ENCODE measurements at places on chromosomes 12 and 14.

DNA sequence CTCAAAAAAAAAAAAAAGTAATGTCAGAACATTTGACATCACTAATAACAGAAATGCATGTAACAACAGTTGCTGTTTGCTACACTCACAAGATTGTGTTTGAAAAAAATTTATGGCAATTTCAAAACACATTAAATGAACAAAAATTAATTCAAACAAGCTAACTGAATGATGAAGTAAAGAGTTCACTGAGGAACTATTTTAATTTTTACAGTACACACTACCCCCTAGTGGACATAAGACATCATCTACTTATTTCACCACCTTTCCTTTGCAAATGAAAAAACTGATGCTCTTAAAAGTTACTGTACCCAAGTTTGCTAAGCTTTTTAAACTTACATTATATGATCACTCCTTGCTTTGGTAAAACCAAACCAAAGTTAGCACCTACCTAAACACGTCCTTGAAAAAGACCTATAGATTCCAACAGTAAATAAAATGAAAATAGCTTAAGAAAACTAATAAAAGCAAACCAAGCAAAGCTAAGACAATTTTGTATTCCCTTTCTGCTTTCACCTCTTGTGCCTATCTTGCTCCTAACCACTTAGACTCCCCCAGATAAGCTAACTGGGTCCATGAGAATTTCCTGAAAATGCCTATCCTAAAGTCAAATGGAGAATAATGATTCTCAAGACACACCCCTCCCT, 22.2 kb downstream of the UBE2N start:
- peak; percentile 49 for DNase-seq

- DNase-seq, result no peak
These were observed 62.2 kb downstream of the TECPR2 start for GRCh38 chr14:102424923-102425322.

DNA sequence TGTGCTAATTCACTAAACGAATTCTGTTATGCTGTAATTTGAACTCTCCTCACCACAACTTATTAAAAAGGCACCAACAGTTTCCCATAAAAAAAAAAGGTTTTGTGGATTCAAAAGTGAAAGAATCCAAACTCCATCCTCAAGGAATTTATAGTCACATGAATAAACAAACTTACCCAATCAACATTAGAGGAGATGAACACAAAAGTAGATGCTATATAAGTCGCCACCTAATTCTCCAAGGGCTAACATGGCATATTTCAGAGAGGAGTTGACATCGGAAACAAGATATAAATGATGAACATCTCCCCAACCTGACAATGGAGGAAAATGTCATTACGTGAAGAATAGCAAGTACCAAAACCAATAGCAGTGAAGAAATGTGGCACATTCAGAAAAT, 265.5 kb upstream of the PRKD1 start:
- DNase-seq, result no peak

DNA sequence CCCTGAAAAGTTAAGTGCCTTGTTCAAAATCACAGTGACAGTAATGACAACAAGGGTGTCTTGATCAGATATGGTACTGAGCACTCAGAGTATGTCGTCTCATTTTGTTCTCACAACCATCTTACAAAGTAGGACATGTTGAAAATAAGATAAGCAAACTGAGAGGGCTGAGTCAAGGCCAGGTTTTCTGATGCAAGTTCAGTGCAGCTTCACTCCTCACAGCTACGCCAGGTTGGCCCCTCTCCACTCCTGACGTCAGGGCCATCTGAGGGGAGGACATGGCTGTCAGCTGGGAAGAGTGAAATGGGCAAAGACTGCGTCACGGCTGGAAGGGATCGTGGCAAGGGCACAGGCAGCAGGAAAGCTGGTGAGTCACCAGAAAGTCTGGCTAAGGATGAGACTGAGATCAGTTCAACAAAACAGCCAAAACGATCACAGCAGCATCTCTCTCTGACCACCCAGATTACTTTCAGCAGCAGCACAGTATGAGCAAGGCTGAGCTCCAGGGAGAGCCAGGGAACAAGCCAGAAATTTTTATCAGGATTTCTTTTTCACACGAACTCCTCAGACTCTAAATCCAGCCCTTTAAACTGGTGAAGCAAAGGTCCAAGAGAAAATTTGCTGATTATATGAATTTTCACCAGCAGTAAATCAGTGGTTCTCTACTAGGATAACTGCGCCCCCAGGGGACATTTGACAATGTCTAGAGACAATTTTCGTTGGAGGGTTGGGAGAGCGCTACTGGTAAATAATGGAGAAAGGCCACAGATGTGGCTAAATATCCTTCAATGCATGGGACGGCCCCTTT, 297.9 kb upstream of the AMIGO2 start:
- DNase-seq, result no peak

DNA sequence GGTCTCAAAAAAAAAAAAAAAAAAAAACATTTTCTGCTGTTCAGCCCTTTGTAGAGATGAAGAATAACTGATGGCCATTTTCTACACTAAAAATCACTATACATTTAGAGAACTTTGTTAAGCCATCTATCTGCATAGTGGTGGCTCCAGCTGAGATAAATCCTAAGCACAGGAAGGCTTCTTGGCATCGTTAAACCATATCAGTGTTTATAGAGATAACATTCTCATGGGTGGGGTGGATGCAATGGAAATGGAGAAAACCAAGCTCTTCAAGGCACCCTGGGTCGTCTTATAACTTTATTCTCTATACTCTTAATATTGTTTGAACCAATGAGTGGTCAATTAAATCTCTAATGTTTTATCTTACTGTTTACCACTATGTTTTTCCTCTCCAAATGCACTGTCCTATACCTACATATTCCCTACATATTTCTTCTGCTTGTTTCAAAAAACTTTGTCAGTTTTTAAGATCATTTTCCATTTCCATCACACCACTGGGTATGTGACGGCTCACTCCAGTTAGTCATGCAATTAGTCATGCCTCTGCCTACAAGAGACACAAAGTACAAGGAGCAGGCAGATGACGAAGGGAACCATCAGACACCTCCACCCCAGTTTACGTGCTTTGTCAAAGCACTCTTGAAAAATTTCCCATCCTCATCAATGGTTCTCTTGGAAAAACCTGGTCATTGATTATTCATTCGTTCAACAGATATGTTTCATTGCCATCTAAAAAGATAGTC, 119.3 kb upstream of the OVCH1 start:
- DNase-seq, result no peak

DNA sequence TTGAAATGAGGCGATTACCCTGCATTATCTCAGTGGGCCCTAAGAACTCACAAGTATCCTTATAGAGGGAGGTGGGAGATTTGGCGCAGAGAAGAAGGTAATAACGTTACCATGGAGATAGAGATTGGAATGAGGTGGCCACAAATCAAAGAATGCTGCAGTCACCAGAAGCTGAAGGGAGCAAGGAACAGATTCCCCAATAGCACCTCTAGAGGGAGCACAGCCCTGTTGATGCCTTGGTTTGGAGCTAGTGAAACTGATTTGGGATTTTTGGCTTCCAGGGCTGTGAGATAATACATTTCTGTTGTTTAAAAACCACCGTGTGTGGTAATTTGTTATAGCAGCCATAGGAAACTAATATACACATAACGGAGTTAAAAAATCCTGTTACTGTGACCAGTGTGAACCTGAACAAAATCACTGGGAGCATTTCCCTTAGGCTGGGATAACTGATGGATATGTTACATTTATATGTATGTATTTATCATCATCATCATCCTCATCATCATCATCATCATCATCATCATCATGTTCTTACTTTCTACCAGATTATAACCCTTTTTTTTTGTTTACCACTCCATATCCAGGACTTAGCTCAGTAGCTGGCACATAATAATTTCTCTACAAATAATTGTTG, 100.3 kb downstream of the LIN7A start:
- DNase-seq, result peak; percentile 40

- no peak for DNase-seq
These were observed 12.4 kb downstream of the CBLN3 start for GRCh38 chr14:24416932-24417619.

DNA sequence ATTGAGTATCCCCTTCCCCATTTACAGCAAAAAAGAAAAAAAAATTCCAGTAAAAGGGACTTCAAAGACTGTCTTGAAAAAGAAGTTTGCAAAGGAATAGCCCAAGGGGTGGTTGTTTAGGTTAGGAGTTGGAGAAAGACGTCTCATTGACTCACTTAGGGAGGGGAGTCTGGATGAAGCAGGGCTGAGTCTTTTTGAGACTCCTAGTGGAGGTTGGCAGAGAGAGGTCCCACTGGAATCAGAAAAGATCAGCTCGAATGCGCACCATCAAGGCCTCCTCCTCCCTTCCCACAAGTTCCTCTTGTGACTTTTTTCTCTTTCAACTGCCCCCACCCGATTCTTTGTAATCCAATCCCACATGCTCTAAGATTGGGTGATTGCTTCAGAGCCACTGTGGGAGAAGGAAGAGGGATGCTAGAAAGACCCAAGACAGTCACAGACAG, 1.9 kb downstream of the ARHGEF40 start:
- DNase-seq, result no peak

- no peak for DNase-seq
These were observed 1019.2 kb downstream of the BCL11B start for GRCh38 chr14:98252820-98253219.

DNA sequence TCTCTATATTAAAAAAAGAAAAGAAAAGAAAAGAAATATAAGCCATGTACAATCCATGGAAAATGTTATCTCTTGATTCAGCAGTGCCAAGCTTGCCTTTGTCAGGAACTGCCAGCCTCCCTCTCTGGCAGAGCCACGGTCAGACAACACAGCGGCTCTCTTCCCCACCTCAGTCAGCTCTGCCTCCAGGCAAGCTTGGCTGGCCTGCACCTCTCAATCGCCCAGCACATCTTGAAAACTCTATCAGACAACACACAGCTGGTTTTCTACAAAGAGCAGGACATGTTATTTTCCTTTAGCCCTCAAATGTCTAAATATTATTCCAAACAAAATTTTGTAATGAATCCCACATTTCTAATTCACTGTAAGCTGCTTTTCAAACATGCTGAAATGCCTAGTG, 20.0 kb upstream of the GCH1 start:
- no peak for DNase-seq

DNA sequence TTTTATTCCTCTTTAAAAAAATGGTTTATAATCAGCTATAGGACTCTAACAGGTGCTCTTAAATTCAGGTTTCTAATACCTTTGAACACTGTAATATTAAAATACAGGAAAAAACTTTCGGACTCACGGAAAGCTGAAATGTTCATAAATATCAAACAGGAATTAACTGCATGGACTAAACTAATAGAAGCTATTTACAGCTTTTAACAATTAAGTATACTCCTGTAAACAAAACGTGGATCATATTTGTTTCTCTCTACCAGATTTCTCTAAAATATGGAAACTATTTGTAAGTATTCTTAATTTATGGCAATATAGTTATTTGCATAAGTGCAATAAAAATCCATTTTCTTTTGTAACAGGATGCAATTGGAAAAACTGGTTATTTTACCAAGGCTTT, 108.9 kb upstream of the RESF1 start:
- DNase-seq, result no peak

DNA sequence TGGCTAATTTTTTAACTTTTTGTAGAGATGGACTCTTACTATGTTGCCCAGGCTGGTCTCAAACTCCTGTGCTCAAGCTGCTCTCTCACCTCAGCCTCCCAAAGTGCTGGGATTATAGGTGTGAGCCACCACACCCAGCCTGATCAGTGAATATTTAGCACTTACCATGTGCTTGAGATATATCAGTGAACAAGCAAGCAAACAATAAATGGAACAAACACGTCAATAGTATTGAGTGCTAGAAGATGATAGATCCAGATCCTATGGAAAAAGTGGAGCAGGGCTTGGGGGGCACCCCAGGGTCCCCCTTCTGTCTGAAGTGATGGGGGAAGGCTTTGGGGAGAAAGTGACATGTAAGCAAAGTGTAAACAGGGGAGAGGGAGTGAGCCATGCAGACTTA, 83.8 kb downstream of the NT5DC3 start:
- DNase-seq, result no peak

- DNase-seq, result no peak
These were observed 36.4 kb upstream of the BCL2L14 start for GRCh38 chr12:12034344-12034743.

- no peak for DNase-seq
These were observed 15.8 kb downstream of the KRT18 start for GRCh38 chr12:52964556-52965336.

DNA sequence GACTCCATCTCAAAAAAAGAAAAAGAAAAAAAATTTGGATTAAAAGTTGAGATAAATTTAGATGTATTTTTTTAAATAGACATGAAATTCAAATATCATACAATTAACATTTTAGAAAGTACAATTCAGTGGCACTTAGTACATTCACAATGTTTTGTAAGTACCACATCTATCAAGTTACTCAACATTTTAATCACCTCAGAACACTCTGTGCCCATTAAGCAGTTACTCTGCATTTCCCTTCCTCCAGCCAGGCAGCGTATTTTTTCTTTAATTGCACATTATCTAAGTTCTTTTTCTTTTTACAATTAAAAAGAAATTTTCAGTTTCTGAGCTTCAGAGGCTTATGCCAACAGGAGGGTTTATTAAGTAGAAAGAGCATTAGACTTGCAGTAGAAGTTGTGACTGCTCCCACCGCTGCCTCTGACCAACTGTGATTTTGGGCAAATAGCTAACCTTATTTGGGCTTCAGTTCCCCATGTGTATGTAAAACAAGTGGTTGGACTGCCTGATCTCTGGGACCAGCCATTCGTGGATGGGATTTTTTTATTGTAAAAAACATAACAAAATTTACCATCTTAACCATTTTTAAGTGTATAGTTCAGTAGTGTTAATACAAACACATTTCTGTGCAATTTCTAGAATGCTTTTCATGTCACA, 65.7 kb downstream of the WNK1 start:
- no peak for DNase-seq

DNA sequence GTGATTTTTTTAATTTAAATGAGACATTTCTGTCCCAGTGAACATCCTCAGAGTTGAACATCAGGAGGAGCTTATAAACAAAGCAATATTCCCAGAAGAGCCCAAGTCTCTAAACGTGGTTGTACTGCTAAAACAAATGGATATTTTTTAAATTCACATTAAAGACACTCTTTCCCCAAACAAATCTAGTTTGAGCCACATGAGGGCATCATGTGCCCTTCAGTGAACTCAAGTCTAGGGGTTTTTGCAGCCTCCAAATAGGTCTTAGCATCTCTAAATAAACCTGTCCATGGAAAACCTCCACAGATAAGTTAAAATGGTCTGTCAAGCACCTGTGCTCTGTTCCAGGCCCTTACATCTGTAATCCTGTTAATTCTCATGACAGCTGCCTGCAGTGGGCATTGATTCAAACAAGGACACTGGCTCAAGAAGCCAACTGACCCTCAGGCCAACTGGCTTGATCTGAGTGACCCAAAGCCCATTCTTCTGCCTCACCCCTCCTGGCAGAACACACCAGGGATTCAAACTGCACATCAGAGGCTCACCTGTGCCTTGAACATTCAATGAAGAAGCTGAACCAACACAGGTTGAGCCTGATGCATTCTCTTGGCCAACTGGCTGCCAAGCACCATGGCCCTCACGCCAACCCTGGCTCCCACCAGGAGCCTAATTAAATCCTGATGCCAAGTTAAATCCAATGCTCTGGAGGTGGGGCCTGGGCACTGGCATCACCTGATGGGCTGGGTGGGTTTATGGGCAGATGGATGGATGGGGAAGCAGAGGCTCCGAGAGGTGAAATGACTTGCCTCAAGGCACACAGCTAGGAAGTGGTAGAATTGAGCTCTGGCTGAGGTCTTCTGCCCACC, 8.6 kb downstream of the ISCU start:
- DNase-seq, result no peak

Measured in NCI-H774 (cell line).